ENCODE measurements at places on chromosomes 5 and 9.

DNA sequence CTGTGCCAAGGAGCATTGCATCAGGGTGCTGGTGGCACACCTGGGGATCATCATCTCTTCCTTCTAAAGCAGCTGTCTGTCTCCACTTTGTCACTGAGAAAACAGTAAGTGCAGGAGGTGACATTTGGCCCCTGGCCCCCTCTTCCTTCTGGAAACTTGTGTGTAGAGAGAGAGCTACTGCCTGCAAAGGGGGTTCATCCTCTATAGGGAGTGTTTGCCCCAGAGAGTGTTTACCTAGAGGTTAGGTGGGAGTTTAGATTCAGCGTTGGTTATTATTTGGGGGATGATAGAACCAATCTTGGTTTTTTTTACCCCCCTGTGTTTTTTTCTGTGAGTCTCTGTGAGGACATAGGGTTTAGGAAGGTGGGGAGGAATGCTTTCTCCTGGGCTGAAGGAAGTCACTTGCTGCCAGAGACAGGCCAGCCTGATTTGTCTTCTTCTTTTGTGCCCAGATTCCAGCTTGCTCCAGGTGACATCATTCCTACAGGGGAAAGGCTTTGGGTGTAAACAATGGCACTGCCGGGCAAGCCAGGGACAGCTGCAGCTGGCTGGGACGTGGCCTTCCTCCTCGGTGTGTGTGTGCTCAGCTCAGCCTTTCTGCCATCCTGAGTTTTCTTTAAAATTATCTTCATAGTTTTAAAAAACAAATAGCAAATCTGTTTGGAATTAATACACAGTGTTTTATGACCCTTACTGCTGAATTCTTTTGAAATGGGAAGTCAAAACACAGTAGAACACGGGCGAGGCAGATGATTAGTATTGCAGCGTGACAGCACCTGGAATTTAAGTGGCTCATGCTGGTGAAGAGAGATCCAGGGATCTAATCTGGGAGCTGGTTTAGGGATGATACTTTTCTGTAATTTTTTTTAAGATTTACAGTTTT is 24.5 kb downstream of the PRRC2B start:
- no peak for DNase-seq

DNA sequence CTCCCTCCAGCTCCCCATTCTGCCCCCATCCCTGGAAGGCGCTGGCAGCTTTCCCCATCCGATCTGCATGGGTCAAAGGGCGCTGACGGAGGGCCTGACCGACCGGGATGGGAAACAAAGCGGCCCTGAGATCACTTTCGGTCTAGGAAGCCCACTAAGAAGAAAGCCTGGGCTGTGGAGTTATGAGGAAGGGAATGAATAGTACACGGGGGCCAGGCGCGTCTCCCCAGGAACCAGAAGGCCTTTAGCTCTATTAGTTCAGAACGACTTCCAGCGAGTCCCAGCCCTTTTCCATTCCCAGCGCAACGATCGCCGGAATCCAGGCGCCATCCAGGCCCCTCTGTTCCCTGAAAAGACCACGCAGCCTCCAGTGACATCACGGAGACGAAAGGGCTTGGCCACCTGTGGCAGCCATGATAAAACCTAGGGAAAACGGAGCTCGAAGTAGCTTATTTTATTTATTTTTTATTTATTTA is 70.1 kb upstream of the CCDC180 start:
- DNase-seq = no peak

- no peak for DNase-seq
Measured at GRCh38 chr9:135117281-135117680, 29.8 kb downstream of the OLFM1 start.

- no peak for DNase-seq
Measured at GRCh38 chr9:96491079-96491879, 41.3 kb downstream of the HABP4 start.

- no peak for DNase-seq
Measured at GRCh38 chr5:167057665-167058064, 1233.8 kb upstream of the WWC1 start.

DNA sequence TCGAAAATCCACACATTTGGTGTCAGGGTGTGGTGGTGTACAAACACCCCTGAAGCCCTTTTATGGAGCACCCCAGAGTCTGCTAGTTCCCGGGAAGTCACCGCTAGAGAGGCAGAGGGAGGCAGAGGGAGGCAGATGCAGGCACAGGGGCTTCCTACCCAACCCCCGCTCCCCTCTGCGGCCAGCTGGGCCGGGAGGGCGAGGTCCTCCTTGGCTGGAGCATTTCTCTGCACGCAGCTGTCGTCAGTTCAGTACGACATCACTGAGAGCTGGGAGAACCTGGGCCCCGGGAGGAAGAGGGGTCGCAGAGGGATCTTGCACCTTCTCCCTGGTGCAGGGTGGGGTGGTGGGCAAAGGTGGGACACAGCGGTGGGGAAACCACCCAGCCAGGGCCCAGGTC is 15.8 kb upstream of the UBAC1 start:
- DNase-seq = no peak

Data from stimulated activated CD8-positive, alpha-beta memory T cell treated with anti-CD3 and anti-CD28 coated beads, Interleukin-15, amount 100 ng/mL, for 4 hours (primary cell).